ENCODE measurements at places on chromosomes 6 and 20. TPM values are rescaled to one million over a fixed set of nuclear protein-coding genes. Genes with fewer than 3 reads are reported as not detected.

Gene SOBP
- 15.6 TPM for polyA plus RNA-seq

Gene NHLRC1
- polyA plus RNA-seq, result 2.6 TPM

Gene PXMP4
- 8.9 TPM for polyA plus RNA-seq

- no peak for DNase-seq
Observed at GRCh38 chr6:122747573-122747972, 31.9 kb upstream of the FABP7 start.

Gene ANKRD66
- polyA plus RNA-seq, result 1.6 TPM

GRCh38 chr20:57638173-57638894, 18.1 kb upstream of the ZBP1 start:
- DNase-seq, result no peak
